Cardiac ventricle fibroblast (primary cell): ENCODE measurements at places on chromosomes 4 and X. TPM values are rescaled to one million over a fixed set of nuclear protein-coding genes. Genes with fewer than 3 reads are reported as not detected.

Gene PPEF2
- not detected in 2 replicates for total RNA-seq

Gene DDX53
- not detected in 2 replicates for total RNA-seq

Gene GLUD2
- 7.3 and 8.2 TPM in 2 replicates for total RNA-seq

Gene TRIM2
- total RNA-seq: 19.0 and 22.9 TPM in 2 replicates
